ENCODE measurements at places on chromosomes 12 and 14. TPM values are rescaled to one million over a fixed set of nuclear protein-coding genes. Genes with fewer than 3 reads are reported as not detected.

The PPP1R1A gene
- total RNA-seq, result 13.6 TPM

The PHC1 gene
- 44.0 TPM for total RNA-seq

The ATL1 gene
- 9.2 TPM for total RNA-seq

The WNT1 gene
- total RNA-seq, result not detected

The CARMIL3 gene
- total RNA-seq, result 0.42 TPM

The EVL gene
- 34.2 TPM for total RNA-seq

The DPY19L2 gene
- total RNA-seq, result 11.9 TPM

The FGD4 gene
- 46.9 TPM for total RNA-seq

The COX14 gene
- 52.7 TPM for total RNA-seq

The OTX2 gene
- not detected for total RNA-seq

The NOS1 gene
- total RNA-seq, result 0.66 TPM
